ENCODE measurements at places on chromosomes 2 and 18.

GRCh38 chr2:218635719-218636118 is 23.7 kb downstream of the ZNF142 start:
- DNase-seq = no peak

- no peak for DNase-seq
Measured at GRCh38 chr18:50870138-50870845, 8.6 kb upstream of the ME2 start.

DNA sequence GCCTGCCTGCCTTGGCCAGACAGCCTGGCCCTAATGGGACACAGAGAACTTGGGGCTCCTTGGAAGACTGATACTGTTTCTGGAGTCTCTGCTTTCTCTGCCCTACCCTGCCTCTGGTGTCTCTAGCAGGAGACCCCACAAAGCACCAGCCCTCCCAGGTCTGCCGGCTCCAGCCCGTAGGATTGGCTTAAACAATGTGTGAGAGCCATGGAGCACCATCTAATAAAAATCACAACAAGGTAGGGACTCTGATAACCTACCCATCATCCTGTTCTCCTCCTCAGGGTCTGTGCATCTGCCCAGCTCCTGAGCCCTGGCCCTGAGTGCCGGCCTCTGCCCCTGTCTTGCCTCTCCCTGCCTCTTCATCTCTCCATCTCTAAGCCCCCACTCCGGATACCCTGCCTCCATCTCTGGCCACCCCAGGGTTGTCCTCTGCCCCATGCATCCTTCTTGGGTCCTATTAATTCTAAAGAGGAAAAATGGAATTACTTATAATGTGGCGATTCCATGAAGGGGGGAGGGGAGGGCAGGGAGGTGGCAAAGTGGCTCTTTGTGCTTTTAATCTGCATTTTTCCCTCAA is 1.2 kb upstream of the ECEL1 start:
- DNase-seq = no peak

DNA sequence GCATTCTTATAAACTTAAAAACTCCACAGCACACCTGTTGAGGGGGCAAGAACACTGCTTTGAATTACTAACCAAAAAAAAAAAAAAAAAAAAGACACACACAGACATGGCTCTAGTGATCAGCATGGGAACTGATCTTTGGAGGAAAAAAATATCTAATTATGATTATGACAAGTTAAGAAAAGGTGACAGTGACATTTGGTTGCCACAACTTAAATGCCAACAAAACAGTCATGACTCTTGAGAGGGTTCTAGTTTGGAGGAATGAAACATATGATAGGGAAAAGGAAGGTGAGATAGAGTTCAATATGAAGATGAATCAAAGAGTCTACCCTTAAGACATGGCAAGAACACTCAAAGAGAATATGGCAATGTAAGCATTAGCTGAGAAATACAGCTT is 20.6 kb downstream of the USP37 start:
- no peak for DNase-seq

DNA sequence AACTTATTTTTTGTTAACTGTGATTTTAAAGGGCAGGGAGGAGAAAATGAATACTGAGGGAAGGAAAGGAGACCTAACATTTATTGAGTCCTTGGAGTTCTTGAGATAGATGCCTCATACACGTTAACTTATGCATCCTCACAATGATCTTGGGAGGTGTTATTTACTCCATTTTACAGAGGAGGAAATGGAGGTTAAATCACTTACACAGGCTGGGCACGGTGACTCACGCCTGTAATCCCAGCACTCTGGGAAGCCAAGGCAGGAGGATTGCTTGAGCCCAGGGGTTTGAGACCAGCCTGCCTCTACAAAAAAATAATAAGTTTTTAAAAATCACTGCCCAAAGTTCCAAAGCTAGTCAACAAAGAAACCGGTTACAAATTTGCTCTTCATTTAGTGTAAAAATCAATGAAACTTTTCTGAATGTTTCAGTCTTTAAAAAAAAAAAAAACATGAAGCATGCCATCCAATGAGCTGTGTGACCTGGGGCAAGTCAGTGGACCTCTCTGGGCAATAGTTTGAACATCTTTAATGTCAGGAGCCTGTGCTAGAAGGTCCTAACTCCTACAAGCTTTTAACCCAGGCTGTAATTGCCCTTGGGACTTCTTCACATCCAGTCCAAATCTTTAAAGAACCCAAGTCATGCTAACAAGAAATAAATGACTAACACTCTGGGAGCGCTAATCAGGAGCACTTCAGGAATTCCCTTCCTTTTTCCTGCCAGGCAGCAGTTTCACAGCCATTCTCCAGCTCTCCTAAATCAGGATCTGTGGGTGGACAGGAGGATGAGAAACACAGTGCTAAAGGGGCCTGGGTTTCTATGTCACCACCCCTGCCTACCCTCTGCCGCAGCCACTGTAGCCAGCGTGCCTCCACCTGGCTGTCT is 176.4 kb downstream of the TMEM247 start:
- no peak for DNase-seq

DNA sequence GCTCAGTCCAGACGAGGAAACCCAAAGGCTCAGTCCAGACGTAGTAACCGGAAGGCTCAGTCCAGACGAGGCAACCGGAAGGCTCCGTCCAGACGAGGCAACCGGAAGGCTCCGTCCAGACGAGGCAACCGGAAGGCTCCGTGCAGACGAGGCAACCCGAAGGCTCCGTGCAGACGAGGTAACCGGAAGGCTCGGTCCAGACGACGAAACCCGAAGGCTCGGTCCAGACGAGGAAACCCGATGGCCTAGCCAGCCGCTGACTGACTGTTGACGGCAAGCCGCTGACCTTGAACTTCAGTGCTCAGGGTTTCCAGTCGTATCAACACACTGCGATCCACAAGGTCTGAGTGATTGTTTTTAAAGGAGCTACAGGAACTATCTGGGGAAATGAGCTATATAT is 150.7 kb upstream of the TPO start:
- DNase-seq = no peak

GRCh38 chr18:1708006-1708405 is 803.3 kb downstream of the ADCYAP1 start:
- DNase-seq = no peak

DNA sequence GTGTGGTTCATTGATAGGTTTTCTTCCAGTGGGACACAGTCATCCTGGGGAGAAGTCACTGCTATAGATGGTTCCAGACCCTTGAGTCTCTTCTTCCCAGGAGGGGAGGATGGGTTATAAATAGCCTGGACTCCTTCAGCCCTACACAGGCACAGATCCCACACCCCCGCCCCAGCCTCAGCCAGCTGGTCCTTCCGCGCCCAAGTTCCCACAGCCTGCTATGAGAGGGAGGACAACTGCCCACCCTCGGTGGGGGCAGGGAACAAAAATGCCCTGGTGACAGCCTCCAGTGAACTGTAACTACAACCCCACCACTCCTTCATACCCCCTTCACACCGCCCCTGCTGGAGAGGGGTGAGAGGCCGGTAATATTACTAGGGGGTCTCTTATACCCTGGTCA is 3.2 kb downstream of the ZBTB7C start:
- DNase-seq = no peak

GRCh38 chr18:8695932-8696517 is 9.3 kb upstream of the MTCL1 start:
- no peak for DNase-seq

- no peak for DNase-seq
Measured at GRCh38 chr2:115369400-115369799, 927.0 kb downstream of the DPP10 start.

Data from CD4-positive, alpha-beta T cell (primary cell).